ENCODE measurements at places on chromosomes 12 and 14. TPM values are rescaled to one million over a fixed set of nuclear protein-coding genes. Genes with fewer than 3 reads are reported as not detected.

DNA sequence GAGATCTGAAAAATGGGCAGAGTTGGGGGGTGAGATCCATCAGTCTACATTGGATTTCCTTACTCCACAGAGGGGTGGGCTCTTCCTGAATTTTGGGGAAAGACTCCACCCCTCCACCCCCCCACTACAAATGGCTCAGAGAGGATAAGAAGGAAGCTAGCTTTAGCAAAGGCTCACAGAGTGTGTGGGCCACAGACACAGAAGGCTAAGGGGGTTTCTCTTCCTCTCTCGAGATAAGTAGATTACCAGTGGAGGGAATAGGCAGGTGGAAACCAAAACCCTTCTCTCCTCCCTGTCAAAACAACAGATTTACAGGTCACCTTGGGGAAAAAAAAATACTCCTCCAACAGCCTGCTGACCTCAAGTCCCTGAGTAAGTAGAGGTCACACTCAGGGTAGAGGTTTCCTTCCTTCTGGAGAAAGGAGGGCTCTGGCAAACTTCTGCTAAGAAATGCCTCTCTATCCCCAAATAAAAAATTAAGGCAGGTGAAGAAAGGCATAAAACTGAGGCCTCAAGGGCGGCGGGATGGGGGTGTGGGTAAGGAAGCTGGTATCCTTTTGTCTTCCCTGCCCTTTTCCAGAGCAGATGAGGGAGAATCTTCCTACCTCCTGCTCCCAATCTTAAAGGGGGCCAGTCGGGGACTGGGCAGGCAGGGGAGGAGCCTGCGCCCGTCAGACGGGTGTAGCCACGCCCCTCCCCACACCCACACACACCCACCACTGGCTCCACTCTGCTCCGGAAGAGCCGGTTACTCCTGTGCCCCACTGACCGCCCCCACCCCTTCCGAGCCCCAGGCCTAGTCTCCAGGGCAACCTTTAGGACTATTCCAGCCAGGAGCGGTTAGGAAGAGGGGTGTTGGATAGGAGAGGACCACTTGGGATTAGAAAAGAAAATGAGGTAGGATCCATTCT lies 1.9 kb upstream of the BAZ2A start:
- peak; percentile 81 for DNase-seq

DNA sequence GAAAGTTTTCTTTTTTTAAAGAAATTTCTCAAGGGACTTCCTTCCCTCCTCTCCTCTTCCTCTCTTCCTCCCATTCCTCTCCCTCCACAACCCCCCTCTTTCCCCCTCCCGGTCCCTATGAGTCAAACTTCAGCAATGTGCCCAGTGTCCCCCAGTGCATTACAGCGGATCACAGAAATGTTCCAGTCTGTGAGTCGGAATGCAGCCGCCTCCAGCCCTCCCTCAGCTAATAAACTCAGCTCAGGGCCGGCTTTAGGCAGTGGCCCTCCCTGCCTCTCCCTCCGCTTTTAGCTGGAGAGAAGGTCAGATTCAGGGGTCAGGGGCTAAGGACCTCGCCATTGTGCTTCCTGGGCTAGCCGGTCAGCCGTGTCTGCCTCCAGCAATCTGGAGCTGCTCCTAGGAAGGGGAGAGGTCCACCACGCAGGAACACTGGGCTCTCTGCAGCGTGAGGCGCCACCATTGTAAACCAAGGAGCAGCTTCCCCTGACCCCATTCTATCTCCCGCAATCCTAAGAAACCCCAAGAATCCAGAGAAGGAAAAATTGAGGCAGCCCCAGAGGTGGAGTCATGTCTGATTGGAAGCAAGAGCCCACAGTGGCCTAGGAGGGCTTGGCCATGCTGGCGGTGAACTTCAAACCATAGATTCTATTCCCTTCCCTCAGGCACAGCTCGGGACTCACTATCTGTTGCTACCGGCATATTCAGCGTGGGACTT lies 1.1 kb upstream of the HDAC7 start:
- peak; percentile 85 for DNase-seq

DNA sequence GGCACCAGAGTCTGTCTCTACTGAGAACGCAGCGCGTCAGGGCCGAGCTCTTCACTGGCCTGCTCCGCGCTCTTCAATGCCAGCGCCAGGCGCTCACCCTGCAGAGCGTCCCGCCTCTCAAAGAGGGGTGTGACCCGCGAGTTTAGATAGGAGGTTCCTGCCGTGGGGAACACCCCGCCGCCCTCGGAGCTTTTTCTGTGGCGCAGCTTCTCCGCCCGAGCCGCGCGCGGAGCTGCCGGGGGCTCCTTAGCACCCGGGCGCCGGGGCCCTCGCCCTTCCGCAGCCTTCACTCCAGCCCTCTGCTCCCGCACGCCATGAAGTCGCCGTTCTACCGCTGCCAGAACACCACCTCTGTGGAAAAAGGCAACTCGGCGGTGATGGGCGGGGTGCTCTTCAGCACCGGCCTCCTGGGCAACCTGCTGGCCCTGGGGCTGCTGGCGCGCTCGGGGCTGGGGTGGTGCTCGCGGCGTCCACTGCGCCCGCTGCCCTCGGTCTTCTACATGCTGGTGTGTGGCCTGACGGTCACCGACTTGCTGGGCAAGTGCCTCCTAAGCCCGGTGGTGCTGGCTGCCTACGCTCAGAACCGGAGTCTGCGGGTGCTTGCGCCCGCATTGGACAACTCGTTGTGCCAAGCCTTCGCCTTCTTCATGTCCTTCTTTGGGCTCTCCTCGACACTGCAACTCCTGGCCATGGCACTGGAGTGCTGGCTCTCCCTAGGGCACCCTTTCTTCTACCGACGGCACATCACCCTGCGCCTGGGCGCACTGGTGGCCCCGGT lies at the start of gene PTGDR:
Gene PTGDR, plus strand, starts transcription at position 198 of the 778 bp plus-strand sequence. Its CDS starts 117 bp downstream, at position 315.
- peak; percentile 48 for DNase-seq

- DNase-seq: no peak
Observed at GRCh38 chr14:91964724-91965123, 17.2 kb upstream of the FBLN5 start.

- DNase-seq: no peak
Observed at GRCh38 chr12:47276253-47276620, 196.5 kb upstream of the AMIGO2 start.

GRCh38 chr12:24711056-24712008 lies 237.6 kb downstream of the BCAT1 start:
- DNase-seq: no peak

GRCh38 chr12:101021911-101022388 lies 188.1 kb downstream of the SLC5A8 start:
- DNase-seq: no peak

GRCh38 chr14:91877376-91877915 lies 10.1 kb upstream of the TC2N start:
- DNase-seq: no peak

- no peak for DNase-seq
Observed at GRCh38 chr14:53190938-53191337, 37.8 kb upstream of the DDHD1 start.

DNA sequence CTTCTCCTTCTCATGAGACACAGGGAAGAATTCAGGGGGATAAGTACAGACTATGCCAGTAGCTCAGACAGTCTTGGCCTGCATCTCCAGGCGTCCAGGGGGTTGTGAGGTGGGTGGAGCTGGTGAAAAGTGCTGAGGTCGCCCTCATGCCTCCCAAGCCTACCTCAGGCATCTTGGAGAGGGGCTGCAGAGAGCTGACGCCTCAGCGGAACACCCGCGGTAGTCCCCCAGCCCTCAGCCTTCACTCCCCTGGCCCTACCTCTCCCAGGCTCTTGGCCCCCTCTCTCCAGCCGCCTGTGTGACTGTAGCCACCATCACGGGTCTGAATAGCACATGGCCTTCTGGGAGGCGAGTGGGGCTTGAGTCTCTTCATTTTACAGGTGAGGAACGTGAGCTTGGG lies 59.8 kb upstream of the DLK1 start:
- DNase-seq: no peak

GRCh38 chr14:22218728-22219127 lies 370.3 kb downstream of the DAD1 start:
- no peak for DNase-seq

DNA sequence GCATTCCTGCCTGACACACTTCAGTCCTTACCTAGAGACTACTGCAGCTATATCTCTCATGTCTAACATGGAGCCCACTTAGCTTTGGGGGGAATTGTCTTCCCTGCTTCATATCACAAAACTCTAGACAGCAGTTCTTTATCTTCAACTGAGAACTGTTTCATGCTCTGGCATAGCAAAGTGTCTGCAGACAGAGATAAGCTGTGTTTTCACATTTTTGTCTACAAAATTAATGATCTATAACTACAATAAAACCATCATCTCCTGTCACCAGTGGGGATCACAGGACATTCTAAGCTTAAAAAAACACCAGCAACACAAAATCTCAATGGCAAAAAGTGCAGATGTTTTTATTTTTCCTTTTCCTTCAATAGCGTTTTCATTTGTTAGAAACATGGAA lies 137.1 kb upstream of the VRK1 start:
- DNase-seq: no peak

- DNase-seq: no peak
Observed at GRCh38 chr12:16913832-16914490, 308.0 kb upstream of the LMO3 start.

DNA sequence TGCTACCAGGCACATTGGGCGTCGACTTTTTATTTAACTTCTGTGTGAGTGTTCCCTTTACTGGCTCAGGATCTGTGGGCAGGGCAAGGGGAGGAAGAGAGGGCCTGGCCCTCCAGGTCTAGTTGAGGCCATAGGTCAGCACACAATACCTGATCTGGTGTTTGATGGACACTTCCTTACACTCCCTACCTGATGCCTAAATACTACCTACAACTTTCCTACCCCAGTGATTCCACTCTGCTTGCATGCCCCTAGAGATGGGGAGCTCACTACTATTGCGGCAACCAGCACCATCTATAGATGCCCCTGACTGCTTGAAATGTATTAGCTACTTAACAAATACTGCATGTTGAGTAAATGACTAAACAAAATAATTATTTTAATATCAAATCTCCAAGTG lies 20.8 kb upstream of the BEGAIN start:
- no peak for DNase-seq

Gene TROAP
- total RNA-seq: 0.66 TPM

Gene C14orf39
- not detected for total RNA-seq

Gene GALNT8
- 1.5 TPM for total RNA-seq

Gene CLEC9A
- not detected for total RNA-seq

Gene GPR137C
- 1.2 TPM for total RNA-seq

Gene EIF2S3B
- 0.22 TPM for total RNA-seq

Gene KRT77
- total RNA-seq: not detected
